ENCODE measurements at places on chromosomes 4 and X.

DNA sequence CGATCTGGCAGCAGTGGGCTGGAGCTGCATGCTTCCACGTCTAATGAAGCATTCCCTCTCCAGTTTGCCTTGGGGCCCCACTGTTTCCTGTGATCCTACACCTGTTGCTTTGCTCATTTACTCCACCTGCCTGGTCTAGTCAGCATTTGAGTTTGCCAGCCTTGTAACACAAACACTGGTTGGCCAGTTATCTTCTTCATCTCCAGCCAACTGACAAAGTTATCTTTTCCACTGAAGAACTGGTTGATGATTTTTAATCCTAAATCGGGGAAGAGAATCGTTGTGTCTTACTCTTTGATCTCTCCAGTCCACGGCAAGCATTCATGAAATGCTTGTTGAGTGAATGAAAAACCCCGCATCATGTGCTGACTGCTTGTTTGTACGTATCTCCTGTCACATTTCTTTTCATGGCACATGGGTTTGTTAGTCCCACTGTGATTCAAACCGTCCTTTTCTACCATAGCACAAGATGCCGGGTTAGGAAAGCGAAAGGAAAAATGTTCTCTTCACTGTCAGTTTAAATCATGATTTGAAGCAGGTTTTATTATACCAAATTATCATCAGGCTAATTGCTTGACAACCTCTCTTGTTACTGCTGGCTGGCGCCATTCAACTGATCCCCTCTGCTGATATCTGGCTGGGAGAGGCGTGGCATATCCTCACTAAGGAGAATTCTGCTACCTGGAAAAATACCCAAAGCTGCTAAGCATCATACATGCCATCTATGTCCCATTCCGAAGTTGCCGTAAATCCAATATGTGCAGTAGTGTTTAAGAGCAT is 144.8 kb downstream of the SHROOM3 start:
- no peak for DNase-seq

GRCh38 chr4:633976-634598 is 8.7 kb downstream of the PDE6B start:
- no peak for DNase-seq

GRCh38 chr4:126859872-126860271 is 772.9 kb upstream of the INTU start:
- DNase-seq: no peak

GRCh38 chr4:162849937-162850336 is 316.8 kb downstream of the NAF1 start:
- no peak for DNase-seq

GRCh38 chr4:104649631-104650030 is 154.9 kb upstream of the CXXC4 start:
- DNase-seq: no peak

- no peak for DNase-seq
Measured at GRCh38 chrX:102950908-102951866, 14.1 kb downstream of the RAB40AL start.

DNA sequence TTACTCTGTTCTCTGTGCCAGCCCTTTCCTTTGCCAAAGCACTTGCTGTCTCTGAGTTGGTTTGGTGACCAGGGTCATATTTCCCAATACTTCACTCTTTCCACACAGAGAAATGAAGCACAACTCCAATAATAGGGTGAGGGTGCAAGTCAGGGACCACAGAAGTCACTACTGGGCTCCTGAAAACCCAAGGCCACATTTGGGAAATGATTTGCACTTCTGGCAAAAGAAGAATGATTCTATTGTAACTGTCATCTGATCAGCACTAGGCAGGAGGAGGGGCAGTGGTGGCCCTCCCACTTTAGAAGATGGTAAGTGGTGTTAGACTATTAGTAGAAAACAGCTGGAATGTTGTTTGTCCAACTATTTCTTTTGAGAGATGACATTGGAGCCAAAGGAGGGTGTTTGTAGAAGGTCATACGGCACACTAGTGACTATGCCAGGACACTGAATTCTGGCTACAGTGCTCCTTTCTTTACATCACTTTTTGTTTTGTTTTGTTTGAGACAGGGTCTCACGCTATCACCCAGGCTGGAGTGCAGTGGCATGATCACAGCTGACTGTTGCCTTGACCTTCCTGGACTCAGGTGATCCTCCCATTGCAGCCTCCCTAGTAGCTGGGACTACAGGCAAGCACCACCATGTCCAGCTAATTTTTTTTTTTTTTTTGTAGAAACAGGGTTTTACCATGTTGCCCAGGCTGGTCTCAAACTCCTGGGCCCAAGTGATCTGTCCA is 10.8 kb upstream of the HADH start:
- DNase-seq: no peak

- no peak for DNase-seq
Measured at GRCh38 chr4:136900696-136901095, 631.6 kb downstream of the PCDH18 start.

DNA sequence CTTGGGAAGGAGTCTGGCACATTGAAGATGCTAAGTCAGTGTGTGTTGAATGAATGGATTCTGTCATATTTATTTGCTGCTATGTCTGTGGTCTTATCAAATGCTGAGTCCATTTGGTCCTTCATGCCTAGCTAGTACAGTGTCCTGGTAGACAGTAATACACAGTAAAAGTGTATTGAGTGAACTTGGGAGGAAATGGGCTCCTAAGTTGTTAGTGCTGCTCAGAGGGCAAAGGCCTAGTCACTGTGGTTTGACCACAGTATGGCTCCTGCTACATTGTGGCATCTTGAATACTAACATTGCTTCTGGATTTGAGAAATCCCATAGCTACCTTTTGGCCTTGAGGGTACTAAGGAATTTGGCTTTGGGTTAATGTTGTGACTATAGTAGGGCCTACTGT is 33.9 kb downstream of the MTM1 start:
- DNase-seq: no peak

- DNase-seq: no peak
Measured at GRCh38 chrX:109347632-109348031, 134.3 kb downstream of the GUCY2F start.

DNA sequence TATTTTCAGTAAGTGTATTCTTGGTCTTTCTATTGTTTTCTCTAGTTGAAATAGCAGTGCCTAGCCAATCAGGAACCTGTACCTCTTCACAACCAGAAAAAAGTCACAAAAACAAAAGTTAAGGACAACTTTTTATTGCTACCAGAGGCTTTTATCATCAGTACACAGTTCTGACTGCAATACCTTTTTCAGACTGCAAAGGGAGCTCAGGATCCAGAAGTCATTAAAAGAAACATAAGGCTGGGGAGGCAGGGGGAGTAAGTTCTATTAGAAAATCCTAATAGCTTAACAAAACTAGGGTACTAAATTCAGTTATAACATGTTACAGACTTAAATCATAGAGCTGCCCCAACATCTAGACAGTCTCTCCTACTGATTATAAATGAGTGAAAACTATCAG is 28.8 kb downstream of the CCNI start:
- no peak for DNase-seq

DNA sequence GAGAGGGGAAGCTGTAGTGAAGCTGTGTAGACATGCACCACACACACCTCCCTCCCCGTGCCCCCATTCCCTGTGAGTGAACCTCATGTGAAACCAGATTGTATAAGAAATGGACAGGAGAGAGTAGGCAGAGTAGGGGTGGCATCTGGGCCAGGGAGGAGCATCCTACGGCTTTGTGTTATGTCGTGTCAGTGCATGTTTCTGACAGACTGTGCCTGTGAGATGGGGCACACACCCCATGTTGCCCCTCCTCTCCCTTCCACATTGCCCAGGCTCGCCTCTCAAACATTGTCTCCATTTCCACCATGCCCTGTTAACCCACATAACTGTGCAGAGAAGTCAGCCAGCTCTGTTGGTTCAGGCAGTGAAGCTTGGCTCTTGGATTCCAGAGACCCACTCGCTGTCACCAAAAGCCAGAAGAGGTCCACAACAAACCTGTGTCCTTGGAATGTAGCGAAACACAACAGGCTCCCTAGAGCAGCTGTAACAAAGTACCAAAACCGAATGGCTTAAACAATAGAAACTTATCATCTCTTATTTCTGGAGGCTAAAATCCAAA is 56.1 kb downstream of the SLC9A6 start:
- DNase-seq: no peak

DNA sequence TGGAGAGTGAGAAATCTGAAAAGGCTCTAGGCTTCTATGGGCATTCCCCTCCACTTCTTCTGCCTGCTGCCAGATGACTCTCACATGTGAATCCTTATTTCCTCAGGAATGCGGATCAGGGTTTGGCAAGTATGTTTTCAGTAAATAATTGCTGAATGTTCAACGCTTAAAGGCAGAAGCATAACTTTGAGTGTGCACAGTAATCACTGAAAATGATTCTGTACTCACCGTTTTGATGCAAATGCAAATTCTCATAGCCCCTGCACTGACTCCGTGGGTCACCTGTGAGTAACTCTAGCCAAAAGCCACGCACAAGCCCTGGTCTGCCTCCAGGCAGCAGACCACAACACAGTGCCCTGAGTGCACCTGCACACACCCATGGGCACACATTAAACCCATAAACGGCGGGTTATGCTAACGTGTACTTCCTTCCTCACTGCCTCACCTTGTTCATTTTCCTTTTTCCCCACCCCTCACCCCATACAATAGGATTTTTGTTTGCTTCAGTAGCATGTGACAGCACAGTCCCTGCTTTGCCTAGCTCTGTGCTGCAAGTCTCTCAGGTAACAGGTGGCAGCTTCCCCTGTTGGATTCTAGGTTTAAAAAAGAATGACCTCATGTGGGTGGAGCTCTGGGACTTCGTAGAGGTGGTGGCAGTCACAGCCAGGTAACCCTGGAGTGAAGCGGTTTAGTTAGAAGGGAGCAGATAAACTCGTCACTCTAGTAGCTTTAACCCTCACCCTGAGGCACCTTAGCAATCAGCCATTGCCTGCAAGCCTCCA is at the start of gene ARHGEF38:
Gene ARHGEF38 (plus strand): TSS at position 656 of the 782 bp plus-strand sequence. CDS start 146 bp downstream, outside the sequence.
- no peak for DNase-seq

GRCh38 chr4:8920969-8921368 is 49.3 kb upstream of the HMX1 start:
- no peak for DNase-seq

GRCh38 chrX:68908071-68908470 is 79.2 kb downstream of the EFNB1 start:
- no peak for DNase-seq

DNA sequence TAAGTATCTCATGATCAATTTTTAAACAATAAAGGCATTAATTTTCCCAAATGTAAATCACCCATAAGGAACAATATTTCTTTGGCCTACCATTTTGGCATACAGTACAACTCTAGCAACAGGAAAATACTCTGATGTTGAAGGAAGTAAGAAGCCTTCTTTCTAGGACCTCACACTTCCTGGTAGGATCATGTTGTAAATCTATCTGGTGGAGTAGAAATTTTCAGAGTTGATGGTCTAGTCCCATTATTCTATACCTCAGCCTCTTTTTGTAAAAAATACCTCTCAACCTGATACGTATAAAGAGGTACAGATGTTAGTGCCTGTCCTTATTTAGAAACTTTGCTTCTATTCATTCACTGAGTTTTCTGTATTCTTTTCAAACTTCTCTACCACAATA is 40.2 kb upstream of the GRID2 start:
- no peak for DNase-seq

GRCh38 chr4:4413806-4414205 is 26.9 kb downstream of the NSG1 start:
- no peak for DNase-seq

- DNase-seq: no peak
Measured at GRCh38 chr4:174216799-174217272, 66.6 kb downstream of the FBXO8 start.

DNA sequence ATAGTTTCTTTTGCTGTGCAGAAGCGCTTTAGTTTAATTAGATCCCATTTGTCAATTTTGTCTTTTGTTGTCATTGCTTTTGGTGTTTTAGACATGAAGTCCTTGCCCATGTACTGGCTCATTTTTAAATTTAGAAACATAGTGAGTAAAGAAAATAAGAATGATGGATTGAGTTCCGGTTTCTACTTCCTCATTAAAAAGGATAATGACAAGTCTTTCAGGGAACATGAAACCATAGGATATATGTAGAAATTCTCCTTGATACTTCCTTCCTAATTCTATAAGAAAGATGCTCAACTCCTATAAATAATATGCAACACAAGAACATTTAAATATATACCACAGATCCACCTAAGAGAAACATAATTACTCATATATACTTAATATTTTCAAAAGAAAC is 240.9 kb downstream of the BANK1 start:
- DNase-seq: no peak

DNA sequence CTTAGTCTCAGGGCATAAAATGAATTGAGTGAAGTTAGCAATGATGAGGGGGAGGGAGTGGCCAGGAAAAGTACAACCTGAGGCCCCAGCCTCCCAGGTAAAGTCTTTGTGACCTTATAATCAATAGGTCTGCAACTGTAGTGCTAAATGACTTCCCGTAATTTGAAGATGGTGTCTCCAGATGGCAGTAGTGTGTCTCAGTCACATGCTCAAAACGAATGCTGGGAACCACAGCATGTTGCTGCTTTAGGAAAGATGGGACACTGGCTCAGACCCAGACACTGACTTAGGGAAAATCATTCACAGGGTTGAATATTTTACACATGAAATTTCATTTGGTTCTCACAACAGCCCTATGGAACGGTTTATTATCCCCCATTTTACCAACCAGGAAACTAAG is 10.3 kb downstream of the SRPX2 start:
- DNase-seq: no peak

- DNase-seq: no peak
Measured at GRCh38 chrX:151153667-151154066, 22.7 kb upstream of the GPR50 start.

DNA sequence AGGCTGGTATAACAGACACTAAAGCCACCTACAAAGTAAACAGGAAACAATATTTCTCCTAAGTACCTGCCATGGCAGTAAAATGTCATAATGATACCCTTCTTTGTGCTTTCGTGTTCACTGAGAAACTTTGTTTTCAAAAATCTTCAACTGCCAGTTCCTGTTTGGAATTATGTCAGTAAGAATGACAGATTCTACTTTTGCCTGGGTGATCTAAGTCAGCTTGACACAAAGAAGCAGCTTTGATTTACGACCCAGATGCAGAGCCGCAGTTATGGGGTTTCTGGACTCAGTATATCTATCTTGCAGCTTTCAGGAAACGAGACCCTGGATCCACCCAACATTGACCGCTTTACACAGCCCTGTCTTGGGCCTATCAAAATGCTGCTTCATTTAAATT is 71.2 kb downstream of the SNX25 start:
- DNase-seq: no peak

DNA sequence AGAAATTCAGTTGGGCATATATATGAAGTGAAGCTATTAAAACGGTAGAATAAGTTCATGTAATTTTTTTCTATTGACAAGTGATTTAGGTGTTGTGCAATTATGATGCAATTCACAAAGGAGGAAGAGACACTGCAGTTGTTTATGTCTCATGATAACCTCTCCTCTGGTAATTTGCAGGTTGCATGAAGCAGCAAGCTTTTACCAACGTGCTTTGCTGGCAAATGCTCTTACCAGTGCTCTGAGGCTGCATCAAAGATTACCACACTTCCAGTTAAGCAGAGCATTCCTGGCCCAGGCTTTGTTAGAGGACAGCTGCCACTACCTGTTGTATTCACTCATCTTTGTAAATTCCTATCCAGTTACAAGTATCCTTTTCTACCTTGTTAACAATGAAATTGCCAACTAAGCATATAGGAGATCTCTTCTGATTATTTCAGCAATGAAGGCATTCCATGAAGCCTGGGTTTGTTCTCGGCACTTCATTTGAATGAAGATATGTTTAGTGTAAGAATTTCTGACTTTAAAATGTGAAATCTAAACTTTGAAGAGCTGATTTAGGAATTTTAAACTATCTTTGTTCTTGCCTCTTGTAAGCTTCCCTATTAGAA is 3.9 kb downstream of the TMEM33 start:
- no peak for DNase-seq

- DNase-seq: no peak
Measured at GRCh38 chr4:102787096-102787881, 26.5 kb upstream of the MANBA start.

GRCh38 chrX:104854790-104855340 is 288.9 kb downstream of the IL1RAPL2 start:
- DNase-seq: no peak

Data from stimulated activated CD4-positive, alpha-beta T cell treated with anti-CD3 and anti-CD28 coated beads, Interleukin-1b, Interleukin-23, amount 100 ng/mL, for 1 hour (primary cell).